ENCODE measurements at places on chromosomes 1 and 21. TPM values are rescaled to one million over a fixed set of nuclear protein-coding genes. Genes with fewer than 3 reads are reported as not detected.

OR2L2 gene
- 1.4 TPM for total RNA-seq

DNA sequence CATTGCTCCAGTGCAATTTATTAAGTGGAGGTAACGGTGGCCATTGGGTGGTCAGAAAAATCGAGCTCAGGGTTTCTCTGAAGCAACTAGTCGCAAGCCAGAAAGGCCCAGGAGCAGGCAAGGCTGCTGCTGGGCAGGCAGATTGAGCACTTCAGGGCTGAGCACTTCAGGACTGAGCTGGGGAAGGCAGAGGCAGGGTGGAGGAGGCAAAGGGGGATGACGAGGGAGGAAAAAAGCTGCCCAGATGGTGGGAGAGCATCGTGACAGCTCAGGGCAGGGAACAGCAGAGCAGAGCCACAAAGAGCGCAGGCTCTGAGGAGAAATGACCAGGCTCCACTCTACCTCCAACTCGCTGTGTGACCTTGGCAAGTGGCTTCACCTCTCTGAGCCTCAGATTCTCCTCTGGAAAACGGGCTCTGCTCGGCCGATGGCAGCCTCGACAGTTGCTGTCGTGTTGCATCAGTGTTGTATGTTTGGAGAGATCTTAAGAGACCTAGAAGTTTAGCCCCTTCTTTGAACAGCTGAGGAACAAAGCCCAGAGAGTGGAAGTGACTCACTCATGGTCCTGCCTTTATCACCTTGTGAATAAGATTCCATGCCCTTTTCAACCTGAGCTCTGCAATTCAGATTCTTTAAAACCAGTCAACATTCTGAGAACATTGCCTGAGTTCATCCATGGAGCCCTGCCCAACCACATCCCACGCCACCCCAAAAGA lies 141.4 kb downstream of the SYF2 start:
- no peak for DNase-seq

RAB3GAP2 gene
- total RNA-seq = 38.7 TPM

DNA sequence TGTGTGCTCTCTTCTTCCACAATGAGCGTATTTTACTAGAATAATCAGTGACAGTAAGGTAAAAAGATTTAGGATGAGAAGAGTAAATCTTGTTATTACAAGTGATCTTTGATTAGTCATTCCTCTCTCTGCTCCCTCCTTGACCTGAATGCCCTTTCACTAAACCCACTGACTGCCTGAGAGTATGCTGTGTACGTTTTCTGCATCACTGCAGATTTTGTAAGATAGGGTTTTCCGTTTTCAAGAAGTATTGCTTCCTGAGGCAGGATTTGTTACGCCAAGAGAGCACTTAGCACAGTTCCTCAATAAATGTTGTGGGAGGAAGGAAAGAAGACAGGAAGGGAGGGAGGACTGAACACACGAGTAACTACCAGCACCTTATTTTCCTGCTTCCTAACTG lies 7.7 kb upstream of the LAMB3 start:
- no peak for DNase-seq

GRCh38 chr1:184473176-184473966 lies 86.5 kb downstream of the C1orf21 start:
- no peak for DNase-seq

HSD3B2 gene
- total RNA-seq = not detected

DNA sequence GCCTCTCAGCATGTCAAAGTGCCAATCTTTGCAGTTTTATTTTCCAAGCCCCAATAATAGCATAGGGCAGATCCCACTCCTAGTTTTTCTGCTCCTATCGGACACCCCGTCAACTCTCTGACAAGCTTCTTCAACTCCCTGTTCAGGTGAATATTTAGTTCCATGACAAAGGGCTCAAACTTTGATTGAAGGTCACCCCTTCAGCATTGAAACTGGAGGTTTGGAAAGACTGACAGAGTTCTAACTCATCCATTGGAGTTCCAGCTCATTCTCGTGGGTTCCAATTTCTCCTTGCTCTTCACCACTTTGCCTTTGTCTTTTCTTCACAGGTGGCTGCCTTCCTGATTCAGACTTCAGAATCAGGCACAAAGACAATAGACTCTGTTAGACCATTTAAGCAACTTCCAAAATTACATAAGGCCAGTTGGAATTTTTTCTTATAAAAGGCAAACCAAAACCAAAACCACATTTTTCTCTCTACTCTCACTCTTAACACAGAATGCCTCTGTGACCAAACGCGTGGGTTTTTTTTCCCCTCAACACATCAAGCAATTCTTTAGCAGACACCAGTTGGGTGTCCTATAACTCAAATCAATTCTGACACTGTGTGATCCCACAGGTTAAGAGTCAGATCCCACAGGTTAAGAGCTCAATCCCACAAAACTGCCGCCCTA lies 169.3 kb upstream of the USP25 start:
- DNase-seq = no peak

DNA sequence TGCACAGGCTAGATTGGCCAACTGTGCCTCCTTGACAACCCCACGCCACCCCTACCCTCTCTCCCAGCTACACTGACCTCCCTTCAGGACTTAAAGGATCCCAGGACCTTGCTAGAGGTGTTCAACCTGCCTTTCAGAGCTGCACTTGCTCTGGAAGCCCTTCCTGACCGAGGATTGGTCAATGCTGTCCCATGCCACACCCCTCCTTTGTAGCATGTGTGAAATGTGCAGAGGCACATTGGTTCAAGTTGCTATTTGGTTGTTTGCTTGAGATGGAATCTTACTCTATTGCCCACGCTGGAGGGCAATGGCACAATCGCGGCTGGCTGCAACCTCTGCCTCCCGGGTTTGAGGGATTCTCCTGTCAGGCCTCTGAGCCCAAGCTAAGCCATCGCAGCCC lies 21.8 kb downstream of the ACTA1 start:
- DNase-seq = no peak

RAB25 gene
- total RNA-seq = not detected

KLHDC7A gene
- total RNA-seq = 0.16 TPM

DNA sequence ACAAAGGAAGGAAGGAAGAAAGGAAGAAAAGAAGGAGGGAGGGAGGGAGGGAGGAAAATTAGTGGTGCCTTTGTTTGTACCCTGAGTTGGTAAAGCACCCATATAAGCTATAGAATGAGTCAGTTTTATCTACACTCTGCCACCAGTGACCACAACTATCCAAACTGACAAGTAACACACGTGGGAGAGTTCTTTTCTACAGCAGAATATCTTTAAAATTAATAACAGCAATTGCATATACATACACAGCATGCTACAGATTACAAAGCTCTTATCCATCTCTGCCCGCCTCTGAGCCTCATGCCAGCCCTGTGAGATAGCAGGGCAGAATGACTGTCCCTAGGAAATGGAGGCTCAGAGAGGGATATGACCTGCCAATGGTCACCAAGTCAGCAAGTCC lies 20.3 kb downstream of the CDCP2 start:
- DNase-seq = no peak

DNA sequence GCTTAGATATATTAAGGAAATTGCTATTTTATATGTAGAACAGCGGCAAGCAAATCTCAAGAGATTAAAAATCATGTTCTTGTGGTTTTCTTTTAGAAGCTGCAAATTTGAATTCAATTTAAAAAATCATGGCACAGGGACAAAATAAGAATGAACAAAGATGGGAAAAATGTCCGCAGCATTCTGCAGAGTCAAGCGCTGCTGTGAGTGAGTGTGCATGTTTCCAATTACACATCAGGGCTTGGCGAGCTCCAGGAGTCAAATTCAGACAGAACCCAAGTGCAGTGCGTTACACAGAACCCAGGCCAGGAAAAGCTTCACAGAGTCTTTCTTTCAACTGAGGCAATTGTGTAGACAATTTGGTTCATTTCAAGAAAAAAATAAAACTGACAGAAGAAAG lies 33.3 kb upstream of the ERG start:
- DNase-seq = no peak

LIPI gene
- total RNA-seq = not detected

PTPRU gene
- 23.6 TPM for total RNA-seq

- DNase-seq = no peak
These were observed 136.5 kb upstream of the ETS2 start for GRCh38 chr21:38669186-38669585.

C1orf167 gene
- total RNA-seq = not detected

DNA sequence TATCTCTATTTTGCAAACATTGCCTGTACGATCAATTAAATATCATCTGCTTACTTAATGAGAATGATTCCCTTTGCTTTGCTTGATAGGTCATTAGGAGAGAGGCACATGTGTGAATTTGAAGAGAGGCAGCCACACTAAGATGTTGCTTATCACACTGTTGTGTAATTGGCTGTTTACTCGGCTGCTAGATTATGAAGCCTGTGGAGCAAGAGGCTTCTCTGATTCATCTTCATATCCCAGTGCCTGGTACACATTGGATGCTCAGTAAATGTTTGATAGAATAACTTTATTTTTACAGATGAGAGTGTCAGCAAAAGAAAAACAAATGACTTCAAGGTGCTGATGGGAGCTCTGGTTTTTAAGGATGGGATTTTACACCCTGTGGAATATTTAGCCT lies 156.2 kb upstream of the C8B start:
- DNase-seq = no peak

FH gene
- 56.9 TPM for total RNA-seq

DNA sequence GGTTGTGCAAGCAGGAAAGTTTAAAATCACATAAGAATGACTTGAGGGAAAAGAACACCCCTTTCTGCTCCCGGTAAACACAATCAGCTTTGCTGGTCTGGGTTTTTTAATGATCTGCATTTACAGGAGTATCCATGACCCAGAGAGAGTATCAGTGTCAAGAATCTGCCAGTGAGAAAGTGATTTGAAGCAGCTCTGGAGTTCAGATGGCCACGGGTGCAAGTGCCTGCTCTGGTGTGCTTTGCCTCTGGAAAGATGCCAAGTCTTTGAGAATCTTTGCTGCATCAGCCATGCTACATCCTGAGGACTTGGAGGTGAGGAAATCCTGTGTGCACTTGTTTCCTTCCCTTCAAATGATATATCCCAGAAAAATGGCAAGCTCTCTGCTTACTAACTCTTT lies 18.6 kb upstream of the MYSM1 start:
- DNase-seq = no peak

- DNase-seq = no peak
These were observed 39.4 kb downstream of the GLMN start for GRCh38 chr1:92259350-92259749.

- no peak for DNase-seq
These were observed 3.0 kb downstream of the MOV10 start for GRCh38 chr1:112677501-112677900.

DNA sequence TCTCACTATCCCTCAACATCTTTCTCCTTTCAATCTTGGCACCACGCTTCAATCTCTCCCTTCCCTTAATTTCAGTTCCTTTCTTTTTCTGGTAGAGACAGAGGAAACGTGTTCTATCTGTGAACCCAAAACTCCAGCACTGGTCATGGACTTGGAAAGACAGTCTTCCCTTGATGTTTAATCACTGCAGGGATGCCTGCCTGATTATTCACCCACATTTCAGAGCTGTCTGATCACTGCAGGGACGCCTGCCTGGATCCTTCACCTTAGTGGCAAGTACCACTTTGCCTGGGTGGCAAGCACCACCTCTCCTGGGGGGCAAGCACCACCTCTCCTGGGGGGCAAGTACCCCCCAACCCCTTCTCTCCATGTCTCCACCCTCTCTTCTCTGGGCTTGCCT lies 27.8 kb downstream of the SELL start:
- DNase-seq = no peak

- no peak for DNase-seq
These were observed 131.5 kb downstream of the RNF220 start for GRCh38 chr1:44536357-44537209.

DNA sequence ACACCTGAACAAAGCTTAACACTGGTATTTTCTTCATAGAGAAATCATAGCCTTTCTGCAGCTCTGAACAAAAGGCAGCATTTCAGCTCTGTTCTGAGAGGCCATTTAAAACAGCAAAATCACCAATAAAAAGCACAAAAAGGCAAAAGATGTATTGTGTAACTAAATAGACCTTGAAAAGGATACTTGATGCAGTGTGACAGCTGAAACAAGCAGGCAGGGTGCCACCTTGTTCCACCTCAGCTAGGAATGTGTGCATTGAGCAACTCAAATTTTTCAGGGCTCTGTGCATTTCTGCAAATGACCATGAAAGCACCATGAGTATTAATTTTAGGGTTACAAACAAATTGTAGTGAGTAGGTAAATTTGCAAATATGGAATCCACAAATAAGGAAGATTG lies 65.8 kb downstream of the RHOU start:
- no peak for DNase-seq

DNA sequence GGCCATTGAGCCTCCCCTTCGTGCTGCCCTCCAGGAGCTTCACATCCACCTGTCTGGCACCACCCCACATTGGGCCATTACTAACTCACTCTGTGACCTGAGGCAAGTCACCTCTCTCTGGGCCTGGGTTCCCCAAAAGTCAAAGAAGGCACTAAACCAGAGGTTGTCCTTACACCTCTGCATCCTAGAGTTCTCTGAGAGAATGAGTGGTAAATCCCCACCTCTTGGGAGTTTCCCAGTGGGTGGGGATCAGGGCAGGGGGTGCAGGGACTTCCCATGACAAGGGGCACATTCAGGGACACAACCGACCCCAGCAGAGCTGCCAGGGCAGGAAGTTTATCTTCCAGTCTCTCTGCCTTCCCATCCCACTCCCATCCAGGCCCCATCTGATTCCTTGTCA lies 99.7 kb downstream of the EPHB2 start:
- no peak for DNase-seq

GRCh38 chr1:53934170-53934765 lies 11.2 kb downstream of the IFT25 start:
- DNase-seq = no peak

MRAP gene
- total RNA-seq = not detected

VWA1 gene
- 4.1 TPM for total RNA-seq

MTF1 gene
- 3.1 TPM for total RNA-seq

ROR1 gene
- total RNA-seq = 2.5 TPM
